ENCODE measurements at places on chromosomes 11 and 22.

DNA sequence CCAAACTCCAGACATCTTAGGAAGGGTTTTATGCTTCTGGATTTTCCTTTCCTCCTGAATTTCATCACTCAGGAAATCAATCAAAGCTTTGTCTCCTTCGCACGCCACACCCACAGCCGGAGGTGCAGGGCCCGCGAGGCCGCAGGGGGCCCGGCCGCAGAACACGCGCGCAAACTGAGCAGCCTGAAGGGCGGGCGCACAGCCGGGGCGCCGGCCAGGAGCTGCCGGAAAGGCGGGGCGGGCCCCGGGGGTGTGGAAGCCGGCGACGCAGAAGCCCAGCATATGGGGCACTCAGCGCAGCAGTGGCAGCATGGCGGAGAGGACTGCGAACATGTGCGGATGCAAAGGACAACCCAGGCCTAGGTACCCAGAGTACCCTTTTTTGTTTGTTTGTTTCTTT is 33.1 kb upstream of the SPTBN2 start:
- no peak for DNase-seq

DNA sequence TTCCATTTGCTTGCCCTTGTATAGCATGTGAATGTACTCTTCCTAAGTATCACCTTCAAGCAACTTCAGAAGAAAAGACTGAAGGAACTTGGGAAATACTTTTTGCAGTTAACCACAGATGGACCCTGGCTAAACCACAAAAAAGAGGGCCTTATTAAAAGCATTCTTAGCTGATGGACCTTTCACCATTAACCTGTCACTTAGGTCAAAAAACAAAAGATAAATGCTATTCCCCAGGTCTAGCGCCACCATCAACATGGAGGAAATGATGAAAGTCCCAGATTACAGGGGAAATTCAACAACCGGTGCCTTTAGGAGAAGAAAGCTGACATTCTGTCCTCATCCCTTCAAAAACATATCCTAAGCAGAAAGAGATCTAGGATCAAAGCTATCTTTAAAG is 29.5 kb downstream of the STK33 start:
- no peak for DNase-seq

DNA sequence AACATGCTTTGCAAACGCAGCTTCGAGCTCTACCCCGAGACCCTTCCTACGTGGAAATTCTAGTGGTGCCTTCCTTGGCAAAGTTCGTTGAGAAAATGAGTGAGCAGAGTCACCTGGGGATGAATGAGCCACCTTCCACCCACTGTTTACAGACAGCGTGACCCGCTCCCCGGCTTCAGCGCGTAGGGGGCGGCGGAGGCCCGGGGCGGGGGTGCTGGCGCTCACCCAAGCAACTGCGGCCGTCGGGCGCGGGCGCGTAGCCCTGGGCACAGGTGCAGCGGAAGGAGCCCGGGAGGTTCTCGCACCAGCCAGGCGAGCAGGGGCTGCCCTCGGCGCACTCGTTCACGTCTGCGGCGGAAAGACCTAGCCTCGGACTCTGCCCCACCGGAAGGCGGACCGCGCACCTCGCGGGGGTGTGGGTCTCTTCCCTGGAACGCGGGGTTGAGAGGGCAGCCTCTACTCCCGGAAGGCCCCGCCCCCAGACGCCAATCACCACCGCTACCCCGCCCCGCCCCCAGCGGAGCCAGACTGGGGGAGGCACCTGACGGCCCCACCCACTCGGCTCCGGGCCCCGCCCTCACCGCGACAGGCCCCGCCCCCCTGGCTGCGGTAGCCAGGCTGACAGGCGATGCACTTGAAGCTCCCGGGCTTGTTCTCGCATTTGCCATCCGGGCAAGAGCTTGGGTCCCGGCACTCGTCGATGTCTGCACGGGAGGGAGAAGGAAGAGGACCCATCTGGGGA is 11.8 kb downstream of the LTBP3 start:
- peak; percentile 86 for DNase-seq

DNA sequence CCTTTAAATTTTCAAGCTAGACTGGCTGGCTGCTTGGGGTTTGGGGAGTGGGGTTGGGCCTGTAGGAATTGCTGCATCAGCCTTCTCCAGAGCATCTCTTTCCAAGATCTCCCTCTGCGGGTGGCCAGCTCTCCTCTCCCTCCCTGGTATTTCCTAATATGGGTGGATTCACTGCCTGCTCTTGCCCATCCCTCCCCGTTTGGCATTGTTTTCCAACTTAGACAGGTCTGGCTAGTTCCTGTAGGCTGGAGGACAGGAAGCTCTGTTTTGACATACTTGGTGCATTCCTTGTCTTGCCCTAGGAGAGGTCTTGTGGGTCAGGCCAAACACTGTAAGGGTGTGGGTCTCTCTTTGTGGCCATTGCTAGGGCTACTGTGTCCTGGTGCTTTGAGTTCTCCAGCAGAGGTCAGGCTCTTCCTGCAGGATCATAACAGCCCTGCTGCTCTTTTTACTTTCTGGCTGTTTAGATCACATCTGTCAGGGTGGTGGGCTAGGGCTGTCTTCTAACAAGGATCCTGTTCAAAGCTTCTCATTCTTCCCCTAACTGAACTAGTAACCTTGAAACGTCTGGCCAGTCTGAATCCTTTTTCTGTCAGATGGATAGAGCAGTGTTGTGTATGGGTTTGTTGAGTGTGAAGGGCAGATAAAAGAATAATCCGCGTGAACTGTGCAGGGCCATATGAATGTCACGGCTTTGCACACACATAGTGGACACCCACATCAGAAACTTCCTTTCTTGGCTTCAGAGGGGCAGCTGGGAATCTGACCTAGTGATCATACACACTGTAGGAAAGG is 18.3 kb upstream of the MICALL1 start:
- DNase-seq: no peak

GRCh38 chr11:58513747-58514367 is 6.0 kb upstream of the OR5B21 start:
- DNase-seq: peak; percentile 74

- DNase-seq: peak; percentile 98
Measured at GRCh38 chr22:20531404-20532201, 24.2 kb downstream of the MED15 start.

DNA sequence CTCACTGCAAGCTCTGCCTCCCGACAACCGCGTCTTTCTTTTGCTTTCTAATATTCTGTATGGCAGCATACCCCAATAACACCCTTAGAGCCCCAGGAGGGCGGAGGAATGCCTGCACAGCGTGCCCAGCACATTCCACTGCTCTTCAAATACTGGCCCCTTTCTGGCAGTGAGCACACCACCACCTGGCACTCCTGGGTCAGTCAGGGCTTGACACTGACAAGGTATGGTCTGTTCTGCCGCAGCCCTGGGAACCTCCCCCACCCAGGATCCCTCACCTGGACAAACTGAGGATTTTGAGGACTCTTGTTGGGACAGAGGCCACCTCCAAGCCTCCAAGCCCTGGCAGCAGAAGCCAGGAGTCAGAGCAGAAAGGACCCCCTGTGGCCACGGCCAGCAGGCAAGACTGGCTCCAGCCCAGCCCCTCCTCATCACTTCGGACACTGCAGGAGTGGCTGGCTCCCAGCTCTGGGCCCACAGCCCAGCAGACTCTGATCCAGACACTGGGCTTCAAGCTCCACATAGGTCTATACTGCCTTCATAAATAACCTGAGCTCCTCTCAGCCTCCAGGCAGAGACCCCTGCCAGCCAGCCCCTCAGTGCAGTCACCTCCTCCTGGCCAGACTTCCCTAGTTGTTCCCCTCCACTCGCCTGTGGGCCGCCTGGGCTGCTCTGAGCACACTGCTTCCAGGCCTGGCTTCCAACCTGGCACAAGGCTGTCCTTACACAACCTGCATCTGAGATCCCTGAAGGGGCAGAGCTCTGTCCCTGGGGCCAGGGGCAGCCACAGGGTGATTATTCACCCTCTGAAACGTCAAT is 14.5 kb downstream of the CARS1 start:
- no peak for DNase-seq

GRCh38 chr11:7787239-7787638 is 9.5 kb downstream of the OR5P2 start:
- DNase-seq: no peak

DNA sequence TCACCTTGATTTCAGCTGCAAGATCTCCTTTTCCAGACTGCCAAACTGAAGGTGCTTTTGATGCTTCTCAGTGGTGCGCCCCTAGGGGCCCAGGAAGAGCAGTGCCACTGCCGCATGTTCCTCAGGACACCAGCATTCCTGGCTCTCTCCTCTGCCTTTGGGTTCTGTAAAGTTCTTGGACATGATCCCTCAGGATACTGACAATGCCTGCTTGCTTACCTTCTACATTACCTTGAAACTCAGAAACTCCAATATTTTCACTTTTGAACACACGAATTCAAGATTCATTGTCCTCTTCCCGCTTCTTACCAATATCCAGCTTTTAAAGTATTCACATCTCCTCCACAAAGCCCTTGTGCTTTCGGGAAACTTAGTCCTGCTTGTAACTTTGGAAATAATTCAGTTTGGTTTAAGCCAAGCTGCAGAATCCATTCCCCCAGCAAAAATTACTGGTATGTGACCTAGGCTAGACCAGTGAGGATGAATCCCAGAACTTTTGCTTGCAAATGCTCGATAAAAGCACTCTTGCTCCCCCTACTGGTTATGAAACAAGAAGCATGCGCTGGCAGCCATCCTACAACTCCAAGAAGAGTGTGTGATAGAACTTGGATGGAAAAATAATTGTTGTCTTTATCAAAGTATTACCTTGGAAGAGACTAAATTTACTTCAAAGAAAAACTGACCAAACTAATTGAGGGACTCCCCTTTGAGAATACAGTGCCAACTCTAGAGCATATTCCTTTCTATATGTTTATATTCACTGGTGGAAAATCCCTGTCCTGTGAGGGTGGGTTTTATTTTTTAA is 16.5 kb upstream of the OR5B21 start:
- DNase-seq: peak; percentile 80

GRCh38 chr11:117997406-117997805 is 11.2 kb downstream of the IL10RA start:
- DNase-seq: no peak

- peak; percentile 47 for DNase-seq
Measured at GRCh38 chr11:8168485-8169257, at the start of gene RIC3. Gene RIC3 (minus strand): TSS chr11:8169025. CDS start chr11:8168989, 36 bp downstream.

GRCh38 chr11:75333022-75333806 is 18.2 kb downstream of the ARRB1 start:
- DNase-seq: no peak

DNA sequence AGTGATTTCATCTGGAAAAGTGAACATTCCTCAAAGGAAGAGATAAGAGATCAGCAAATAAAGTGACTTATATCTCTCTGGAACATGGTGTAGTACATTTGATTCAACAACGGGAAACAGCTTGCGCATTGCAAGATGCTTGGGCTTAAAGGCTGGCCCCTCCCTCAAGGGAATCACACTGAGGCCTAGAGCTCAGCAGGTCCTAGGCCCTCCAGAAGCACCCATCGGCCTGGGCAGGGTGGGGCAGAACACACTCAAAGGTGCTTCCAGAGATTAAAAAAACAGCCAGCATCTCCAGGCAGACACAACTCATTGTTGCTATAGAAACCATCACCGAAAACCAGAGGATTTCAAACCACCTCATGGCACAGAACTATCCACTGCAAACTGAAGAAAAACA is 69.0 kb upstream of the ARFGAP3 start:
- no peak for DNase-seq

DNA sequence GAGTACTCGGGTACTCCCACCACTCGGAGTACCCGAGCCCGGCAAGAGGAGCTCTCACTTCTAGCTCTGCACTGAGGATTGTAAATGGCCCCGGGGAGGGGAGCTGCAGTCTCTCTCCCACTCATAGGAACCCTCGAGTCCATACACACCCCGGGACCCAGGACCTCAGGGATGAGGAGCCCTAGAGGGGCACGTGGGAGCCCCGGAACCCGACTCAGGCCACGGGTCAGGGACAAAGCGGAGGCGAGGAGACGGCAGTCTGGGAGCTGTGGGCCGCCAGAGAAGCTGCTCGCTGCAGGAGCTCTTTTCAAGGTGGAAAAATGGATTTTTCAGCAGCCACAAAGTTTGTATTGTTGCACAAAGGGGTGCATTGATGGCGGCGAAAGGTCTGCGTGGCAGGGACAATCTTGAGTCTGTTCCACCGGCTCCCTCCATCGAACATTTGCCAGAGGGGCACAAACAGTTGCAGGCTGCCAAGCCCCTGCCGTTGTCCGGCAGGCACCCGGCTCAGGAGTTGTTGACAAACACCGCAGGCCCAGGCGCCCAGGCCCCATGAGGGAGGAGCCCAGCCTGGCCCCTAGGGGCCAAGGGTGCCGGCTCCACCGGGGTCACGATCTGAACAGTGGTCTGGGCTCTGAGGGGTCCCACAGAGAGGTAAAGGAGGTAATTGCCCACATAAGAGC is 5.7 kb upstream of the FLI1 start:
- DNase-seq: no peak

DNA sequence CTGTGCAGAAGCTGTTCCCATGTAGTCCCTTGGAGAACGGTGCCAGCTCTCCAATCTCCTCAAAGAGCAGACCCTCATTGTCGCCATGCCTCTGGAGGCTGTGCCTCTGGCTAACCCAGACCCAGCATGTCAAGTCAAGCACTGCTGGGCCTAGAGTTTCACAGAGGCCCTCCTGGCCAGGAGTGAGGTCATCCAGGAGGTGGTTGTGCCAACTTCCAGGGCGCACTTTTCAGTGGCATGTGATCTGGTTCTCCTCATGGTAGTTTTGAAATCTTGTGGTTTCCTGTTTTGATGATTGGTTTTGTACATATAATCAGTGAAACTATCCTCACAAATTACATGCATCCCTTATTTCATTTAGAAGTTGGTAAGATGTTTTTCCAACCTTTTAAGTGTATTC is 78.9 kb downstream of the PPFIBP2 start:
- DNase-seq: peak; percentile 52

DNA sequence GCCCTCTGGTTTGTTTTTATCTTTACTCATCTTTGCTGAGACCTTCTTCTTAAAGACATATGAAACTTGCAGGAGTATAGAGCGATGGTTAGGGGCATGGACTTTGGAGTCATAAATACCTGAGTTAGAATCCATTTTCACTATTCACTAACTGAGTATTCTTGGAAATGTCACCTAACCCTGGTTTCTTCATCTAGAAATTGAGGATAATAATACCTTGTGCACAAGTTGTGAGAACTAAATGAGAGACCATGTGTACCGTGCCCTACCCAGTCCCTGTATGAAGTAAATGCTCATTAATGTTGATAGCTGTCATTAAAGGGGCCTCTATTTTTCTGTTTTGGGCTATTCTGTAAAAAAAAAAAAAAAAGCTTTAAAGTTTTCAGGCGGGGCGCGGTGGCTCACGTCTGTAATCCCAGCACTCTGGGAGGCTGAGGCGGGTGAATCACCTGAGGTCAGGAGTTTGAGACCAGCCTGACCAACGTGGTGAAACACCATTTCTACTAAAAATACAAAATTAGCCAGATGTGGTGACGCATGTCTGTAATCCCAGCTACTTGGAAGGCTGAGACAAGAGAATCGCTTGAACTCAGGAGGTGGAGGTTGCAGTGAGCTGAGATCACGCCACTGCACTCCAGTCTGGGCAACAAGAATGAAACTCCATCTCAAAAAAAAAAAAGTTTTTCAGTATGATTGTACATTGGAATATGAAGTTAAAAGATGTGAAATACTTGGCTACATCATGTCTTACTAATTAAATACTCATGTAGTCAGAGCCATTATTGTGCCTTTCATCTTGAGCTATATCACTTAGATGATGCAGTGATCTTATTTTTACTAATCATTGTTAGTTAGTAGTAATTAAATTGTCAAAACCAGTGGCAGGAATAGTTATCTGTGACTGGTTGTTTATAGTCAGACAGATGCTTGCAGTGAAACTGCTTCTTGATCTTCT is 95.0 kb downstream of the AMOTL1 start:
- no peak for DNase-seq

All from kidney tubule cell (primary cell).